Iris pigment epithelial cell (primary cell): ENCODE measurements at places on chromosomes 5 and 9.

GRCh38 chr5:147188200-147189108 is 46.4 kb upstream of the STK32A start:
- DNase-seq: peak; percentile 69

- no peak for DNase-seq
These were observed 75.8 kb upstream of the PCAT7 start for GRCh38 chr9:94478755-94479730.

DNA sequence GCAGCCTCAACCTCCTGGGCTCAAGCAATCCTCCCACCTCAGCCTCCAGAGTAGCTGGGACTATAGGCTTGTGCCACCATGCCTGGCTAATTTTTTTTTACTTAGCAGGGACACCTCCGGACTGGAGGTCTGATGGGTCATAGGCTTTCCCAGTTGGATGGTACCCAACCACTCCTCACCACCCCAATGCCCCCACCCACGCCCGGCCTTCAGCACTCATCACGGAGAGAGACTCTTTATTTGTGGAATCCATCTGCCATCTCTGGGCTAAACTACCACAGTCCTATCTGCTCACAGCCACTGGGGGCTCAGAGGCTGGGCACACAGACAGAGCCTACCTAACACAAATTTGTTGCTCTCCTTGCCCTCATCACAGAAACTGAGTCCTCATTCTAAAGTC is 58.3 kb upstream of the STXBP1 start:
- DNase-seq: no peak

DNA sequence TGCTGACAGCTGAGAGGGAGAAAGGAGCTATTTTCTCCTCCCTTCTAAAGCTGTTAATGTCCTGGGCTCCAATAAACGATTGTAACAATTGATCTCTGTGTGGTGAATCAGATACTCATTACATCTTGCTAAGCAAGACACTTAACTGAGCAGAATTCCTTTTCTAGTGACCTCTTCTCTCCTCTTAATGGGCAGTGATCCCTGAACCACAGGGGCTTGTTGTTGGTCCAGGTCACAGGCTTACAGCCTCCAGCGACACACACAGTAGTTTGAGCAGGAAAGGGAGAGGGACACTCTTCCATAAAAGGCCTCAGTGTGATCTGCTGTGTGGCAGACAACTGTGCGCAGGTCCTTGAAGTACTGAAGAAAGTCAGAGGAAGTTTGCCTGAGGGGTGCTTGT is 58.5 kb upstream of the MYO10 start:
- no peak for DNase-seq

DNA sequence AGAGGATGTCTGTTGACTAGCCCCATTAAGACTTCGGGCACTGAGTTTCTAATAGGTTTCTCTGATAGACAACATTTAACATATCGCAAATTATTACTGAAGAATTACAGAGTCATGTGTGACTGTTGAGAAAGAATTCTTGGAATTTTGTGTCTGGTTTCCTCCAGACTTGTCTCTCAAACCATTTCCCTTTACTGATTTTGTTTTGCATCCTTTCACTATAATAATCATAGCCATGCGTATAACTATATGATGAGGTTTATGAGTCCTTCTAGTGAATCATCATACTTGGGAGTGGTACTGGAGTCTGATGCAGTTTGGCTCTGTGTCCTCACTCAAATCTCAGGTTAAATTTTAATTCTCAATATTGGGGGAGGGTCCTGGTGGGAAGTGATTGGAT is 27.0 kb downstream of the ZNF169 start:
- peak; percentile 36 for DNase-seq

DNA sequence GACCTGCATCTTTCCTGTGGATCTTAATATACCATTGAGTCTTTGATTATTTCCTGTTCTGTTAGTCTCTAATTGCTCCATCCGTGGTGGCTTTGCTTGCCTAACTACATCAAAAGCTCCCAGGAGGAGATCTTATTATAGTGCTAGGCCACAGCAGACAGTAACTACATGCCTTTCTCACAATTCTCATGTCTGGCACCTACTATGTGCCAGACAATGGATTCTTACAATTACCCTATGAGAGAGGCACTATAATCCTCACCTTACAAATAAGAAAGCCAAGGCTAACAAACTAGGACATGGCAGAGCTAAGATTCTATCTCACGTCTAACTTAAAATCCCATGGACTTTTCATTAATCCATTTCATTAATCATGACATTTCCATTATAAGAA is 70.3 kb upstream of the TARS1 start:
- DNase-seq: no peak

GRCh38 chr5:1494780-1495524 is 28.8 kb downstream of the LPCAT1 start:
- DNase-seq: no peak

DNA sequence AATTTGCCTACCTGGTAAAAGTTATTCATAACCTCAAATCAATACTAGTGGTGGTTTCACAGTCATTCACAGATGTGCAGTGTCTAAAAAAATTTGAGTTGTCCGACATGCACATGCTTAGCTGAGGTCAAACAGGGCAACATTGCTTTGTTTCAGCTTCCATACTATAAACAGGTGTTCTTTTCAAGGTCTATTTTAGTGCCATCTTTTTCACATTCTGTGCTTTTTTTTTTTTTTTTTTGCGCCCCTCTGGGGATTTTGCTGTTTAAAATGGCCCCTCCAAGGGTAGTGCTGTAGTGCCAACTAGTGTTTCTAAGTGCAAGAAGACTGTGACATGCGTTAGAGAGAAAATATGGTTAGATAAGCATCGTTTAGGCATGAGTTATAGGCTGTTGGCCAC is 14.5 kb downstream of the PHAX start:
- DNase-seq: no peak

GRCh38 chr5:24737163-24737562 is 92.4 kb upstream of the CDH10 start:
- DNase-seq: no peak

- no peak for DNase-seq
These were observed 47.0 kb downstream of the GPR107 start for GRCh38 chr9:130100681-130101080.

DNA sequence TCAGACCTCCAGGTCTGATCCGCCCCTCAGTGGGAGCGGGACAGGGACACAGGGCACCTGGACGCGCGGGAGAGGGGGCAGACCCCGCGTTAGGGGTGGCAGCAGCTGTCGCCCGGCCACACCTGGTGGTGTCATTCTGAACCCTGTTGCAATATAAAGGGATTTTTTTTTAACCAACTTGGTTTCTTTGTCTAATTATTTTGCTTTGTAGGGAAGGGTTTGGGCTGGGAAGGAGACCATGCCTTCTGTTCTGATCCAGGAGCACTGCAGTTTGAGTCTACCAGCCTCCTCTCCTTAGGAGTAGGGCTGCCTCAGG is 10.9 kb upstream of the ASS1 start:
- DNase-seq: no peak
